Kidney (tissue), 22 donors: ENCODE measurements at places on chromosomes 16 and 17.

GRCh38 chr17:77359236-77359635, 218.5 kb downstream of the SEC14L1 start:
- DNase-seq = no peak

DNA sequence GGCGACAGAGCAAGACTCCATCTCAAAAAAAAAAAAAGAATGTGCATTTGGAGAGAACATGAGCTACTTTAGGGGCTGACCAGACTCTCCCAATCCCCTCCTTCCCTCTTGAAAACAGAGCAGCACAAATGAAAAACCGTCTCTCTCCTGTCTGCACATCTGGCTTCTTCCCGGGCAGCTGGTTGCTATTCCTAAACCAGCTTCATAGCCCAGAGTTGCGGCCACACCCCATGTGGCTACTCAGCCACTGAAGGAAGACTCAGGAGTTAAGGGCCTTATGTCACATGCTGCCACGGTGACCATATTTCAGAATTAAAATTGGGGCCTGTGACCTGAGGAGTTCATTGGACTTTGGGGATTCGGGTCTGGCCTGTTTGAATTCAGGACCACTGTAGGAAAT, 48.3 kb downstream of the KATNIP start:
- no peak for DNase-seq

DNA sequence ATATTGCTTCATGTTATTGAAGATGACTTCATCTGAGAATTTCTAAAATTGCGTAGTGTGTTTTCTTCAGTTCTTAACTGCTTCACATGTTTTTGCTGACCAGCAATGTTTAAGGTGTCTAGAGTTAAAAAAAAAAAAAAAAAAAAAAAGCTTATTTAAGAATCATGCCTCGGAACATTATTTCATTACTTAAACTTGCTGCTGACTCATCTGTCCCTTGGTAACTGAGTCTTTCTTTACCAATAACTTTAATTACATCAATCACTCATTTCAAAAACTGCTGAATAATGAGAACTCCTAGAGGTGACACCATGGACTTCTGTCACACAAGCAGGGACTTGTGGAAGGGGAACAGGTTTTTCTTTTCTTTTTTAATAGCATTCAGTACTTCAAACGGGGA, 16.2 kb downstream of the IRX5 start:
- DNase-seq = no peak

- no peak for DNase-seq
Observed at GRCh38 chr16:2046893-2047329, 723 bp downstream of the NTHL1 start.

GRCh38 chr17:82960419-82961271, 118.8 kb upstream of the METRNL start:
- DNase-seq = peak; percentile 78

DNA sequence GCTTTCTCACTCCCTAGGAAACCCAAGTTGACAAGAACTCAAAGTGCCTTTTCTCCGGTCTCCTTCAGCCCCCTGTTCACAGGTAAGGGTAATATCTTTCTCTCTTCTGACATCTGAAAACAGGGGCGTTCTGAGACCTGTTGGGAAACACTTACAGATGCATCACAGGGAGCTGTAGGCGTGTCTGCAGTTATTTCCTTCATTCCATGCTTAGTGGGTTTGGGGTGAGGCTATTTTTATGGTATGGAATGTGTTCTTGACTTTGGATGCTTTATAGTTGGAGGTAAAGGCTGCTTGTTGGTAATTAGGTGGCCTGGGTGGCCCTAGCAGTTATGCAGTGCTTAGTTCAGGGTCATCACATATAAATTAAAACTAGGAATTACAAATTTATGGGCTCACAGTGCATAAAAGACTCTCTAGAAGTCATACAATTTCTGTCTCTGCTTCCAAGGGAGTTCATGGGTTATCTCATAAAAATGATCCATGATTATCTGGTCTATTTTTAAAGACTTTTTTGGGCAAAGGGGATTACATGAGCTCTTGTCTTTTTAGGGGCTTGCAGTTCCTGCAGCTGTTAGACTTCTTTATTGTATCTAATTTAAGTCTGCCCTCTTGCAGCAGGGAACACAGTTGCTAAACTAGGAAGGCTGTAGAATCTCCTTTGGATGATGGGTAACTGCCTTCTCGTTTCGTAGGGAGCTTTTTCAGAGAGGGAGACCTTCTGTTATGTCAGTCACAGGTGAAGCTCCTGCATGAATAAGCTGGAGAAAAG, 10.2 kb downstream of the SOCS7 start:
- no peak for DNase-seq

GRCh38 chr17:59838052-59838916, 54.5 kb downstream of the TUBD1 start:
- DNase-seq = no peak

- DNase-seq = no peak
Observed at GRCh38 chr17:17395246-17395802, 81.5 kb upstream of the MED9 start.

DNA sequence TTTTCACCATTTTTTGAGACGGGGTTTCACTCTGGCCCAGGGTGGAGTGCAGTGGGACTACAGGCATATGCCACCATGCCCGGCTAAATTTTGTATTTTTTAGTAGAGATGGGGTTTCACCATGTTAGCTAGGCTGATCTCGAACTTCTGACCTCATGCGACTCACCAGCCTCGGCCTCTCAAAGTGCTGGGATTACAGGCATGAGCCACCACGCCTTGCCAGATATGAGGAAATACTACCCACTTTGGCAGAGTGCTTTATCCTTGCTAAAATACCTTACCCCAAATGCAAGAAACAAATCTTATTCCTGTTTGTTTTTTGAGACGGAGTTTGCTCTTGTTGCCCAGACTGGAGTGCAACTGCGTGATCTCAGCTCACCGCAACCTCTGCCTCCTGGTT, 62.9 kb upstream of the MGAT5B start:
- no peak for DNase-seq

DNA sequence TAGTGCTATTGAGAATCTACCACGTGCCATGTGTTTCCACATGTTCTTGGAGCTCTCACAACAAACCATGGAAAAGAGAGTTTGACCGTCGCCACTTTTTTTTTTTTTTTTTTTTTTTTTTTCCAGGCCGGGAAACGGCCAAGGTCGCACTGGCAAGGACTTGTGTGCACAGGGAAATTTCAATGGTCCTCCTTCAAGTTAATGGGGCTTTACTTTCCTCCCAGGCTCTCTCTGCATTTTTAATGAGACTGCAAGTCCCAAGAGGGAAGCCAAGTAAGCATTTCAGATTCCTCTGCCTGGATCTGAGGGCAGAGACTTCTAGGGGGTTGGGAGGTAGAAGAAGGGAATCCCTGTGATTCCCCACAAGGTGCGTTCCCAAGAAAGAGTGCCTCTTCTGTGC, 94.7 kb upstream of the MPHOSPH6 start:
- DNase-seq = peak; percentile 58

GRCh38 chr16:56041556-56042140, 149.6 kb upstream of the GNAO1 start:
- DNase-seq = peak; percentile 61

DNA sequence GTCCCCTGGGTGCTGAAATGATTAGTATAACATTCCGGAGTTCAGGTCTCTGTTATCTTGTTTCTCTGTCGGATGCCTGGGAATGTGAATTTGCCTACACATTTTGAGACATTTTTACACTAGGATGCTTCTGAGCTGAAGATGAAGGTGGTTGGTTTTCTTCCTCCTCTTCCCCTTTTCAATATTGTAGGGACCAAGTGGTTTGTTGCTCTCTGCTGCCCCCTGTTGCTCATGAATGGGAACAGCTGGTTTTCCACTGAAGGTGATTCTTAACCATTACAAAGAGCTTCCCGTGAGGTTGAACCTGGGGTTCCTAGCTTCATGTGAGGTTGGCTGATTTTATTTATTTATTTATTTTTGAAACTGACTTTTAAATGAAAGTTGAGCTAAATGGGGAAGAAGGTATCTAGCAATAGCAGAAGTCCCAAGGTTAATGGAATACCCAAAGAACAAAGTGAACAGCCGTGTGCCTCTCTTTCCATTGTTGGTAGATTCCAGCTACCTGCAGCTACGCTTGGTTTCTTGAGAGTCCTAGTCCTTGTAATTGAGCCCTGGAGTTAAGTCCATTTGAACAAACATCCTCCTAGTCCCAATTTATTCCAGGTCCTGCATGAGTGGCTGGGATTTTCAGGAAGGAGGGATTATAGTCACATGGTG, 983.9 kb upstream of the EEF2KMT start:
- peak; percentile 53 for DNase-seq

- DNase-seq = no peak
Observed at GRCh38 chr17:57985675-57985974, 2.4 kb downstream of the VEZF1 start.

DNA sequence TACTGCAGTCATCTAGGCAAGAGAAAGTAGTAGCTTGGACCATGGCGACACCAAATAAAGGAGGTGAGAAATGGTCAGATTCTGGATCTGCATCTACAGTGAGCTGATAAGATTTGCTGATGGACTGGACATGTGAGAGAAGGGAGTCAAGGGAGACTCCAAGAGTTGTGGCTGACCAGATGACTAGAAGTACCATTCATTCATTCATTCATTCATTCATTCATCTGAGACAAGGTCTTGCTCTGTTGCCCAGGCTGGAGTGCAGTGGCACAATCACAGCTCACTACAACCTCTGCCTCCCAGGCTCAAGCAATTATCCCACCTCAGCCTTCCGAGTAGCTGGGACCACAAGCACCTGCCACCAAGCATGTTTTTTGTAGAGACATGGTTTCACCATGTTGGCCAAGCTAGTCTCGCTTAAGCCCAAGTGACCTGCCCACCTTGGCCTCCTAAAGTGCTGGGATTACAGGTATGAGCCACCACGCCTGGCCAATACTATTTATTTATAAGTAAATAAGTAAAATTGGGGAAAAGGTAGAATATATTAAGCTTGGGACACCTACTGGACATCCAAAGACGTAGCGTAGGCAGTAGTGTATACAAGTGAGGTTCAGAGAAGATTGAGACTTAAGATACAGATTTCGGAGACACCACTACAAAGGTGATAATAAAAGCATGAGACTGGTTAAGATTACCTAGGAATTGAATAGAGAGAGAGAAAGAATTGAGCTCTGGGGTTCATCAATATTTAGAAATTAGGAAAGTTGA, 15.7 kb upstream of the RNF43 start:
- no peak for DNase-seq

- peak; percentile 35 for DNase-seq
Observed at GRCh38 chr17:70378076-70378475, 208.7 kb downstream of the KCNJ2 start.

DNA sequence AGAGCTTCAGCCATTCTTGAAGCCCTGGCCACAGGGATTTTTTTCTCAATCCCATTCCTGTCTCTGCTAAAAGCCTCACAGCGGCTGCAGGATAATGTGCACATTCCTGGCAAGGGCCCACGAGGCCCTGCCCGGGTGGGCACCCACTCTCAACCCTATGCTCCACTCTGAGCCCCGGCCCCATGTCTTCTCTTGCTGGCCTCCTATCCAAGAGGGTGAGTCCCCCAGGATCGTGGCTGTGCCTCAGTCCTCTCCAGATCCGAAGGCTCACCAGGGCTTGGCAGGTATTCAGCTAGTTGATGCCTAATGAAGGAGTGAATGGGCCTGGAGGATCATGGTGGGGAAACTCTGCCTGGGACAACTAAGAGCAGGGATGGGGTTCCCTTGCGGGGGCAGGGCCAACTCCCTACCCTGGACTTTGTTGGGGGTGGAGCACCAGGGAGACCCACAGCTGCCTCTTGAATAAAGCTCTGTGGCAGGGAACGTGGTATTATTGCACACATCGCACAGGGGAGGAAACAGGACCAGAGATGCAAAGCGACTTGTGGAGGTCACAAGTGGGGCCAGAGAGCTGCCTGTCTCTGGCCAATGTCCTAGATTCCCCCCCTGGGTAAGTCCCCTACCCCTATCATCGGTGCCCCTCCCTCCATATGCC, 5.4 kb downstream of the ARHGAP27 start:
- peak; percentile 66 for DNase-seq

GRCh38 chr16:1958715-1959268, 546 bp upstream of the NDUFB10 start:
- no peak for DNase-seq

DNA sequence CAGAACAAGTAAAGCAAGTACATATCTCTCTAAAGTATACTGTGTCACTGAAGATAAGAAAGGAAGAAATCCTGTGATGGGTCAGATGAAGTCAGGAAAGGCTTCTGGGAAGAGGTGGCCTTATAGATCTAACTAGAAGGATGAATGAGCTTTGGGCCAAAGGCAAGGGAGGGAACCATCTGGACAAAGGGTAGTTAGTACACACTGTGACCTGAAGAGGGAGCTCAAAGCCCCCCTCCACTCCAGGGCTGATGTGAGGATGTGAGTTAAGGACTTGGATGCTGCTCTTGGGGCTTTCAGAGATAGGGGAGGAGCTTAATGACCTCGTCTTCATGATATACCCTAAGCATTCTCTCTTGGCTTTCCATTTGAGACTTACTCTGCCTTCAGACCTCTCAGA, 185.3 kb upstream of the CACNG3 start:
- peak; percentile 28 for DNase-seq

DNA sequence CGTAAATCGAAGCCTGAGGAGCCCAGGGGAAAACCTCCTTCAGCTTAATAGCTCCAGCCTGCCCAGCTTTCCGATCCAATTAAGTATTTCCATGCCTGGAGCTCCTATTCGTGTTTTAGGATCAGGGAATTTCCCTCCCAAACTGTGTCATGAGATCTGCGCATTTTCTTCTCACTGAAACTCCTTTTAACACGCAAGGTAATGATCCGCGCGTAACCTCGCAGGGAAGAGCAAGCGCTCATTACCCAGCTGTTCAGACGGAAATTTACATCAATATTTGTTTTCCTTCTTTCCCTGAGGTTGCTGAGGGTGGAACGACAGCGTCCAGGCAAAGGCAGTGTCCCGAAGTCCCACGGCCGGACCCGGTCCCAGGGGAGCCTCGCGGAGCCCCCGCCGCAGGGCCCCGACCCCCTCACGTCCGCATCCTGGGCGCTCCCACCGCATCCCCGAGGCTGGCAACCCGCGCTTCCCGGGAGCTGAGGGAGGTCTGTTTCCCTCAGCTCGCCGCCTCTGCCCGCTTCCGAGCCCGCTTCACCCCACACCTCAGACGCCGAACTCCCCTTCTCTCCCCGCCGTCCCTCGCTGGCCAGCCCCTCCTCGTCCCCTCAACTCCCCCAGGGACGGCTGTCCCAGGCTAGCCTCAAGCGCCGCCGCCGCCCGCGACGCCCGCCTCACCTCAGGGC, 415 bp downstream of the ABCA5 start:
- peak; percentile 46 for DNase-seq

DNA sequence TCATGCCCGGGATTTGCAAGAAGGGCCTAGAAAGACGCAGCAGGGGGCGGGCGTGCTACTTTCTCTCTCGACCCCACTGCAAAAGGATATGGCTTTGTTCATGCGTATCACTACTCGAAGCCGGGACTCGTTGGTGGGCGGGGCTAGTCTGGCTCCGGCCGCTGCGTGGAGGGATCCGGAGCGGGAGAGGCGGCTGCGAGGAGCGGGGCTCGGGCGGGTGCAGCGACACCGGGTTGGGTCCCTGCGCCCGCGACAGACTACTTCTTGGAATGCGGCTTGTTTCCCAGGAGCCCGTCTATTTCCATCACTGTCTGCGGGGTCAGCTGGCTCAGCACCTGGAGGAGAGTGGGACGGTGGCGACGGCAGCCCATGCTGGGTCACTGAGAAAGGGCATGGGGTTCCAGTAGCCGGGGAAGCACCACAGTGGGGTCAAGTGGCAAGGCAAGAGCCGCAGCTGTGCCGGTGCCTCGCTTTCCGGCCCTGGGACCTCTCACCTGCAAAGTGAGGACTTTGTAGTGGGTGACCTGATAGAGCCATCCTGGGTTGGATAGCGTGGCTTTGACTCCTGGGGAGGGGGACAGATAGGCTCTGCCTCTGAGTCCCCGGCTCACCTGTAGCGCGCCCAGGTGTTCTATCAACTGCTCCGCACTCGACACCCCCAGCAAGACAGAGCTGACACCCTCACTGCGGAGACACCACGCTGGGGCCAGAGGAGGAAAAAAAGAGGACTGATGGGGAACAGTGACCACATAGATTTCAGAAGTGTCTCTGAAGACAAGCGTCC, 6.6 kb downstream of the KCNAB3 start:
- peak; percentile 95 for DNase-seq
